ENCODE measurements at places on chromosomes 2 and 18.

GRCh38 chr2:6724605-6725140 is 141.0 kb downstream of the CMPK2 start:
- DNase-seq: no peak

- no peak for DNase-seq
Observed at GRCh38 chr2:218822622-218823021, 9.0 kb downstream of the PRKAG3 start.

DNA sequence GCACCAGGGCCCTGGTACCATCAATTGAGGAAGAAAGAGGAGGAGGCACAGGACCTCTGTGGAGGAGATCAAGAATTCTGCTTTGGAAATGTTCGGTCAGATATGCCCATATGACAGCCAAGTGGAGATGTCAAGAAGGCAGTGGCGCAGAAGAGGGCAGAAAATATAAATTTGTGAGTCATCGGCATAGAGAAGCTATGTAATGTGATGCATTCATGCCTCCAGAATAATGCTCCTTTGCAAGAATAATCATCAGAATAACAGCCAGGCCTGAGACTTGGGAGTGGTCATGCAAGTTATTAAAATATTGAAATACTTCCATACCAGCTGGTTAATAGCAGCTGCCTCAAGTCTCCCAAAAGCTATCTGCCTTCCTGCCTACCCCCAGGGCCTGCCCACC is 32.1 kb upstream of the SCG2 start:
- no peak for DNase-seq

DNA sequence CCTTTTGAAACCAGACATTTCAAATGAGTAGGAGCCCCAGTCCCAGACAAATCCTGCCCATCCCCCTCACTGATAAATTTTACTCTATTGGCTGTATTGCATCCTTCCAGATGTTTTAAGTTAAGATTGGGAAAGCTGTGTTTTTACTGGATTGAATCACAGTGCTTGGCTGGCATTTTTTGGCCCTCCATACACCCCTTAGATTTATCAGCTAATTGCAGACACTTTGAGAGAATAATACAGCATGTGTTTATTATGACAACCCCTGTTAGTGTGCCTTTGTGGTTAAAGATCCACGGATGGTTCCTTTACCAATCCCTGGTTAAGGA is 74.9 kb downstream of the ANTXR1 start:
- DNase-seq: no peak

GRCh38 chr2:173452416-173452815 is 97.7 kb downstream of the CDCA7 start:
- DNase-seq: no peak

DNA sequence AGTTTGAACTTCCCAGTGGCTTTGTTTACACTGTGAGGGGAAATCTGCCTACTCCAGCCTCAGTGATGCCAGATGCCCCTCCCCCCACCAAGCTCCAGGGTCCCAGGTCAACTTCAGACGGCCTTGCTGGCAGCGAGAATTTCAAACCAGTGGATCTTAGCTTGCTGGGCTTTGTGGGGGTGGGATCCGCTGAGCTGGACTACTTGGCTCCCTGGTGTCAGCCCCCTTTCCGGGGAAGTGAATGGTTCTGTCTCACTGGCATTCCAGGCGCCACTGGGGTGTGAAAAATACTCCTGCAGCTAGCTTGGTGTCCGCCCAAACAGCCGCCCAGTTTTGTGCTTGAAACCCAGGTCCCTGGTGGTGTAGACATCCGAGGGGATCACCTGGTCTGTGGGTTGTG is 70.0 kb upstream of the NEUROD1 start:
- DNase-seq: no peak

DNA sequence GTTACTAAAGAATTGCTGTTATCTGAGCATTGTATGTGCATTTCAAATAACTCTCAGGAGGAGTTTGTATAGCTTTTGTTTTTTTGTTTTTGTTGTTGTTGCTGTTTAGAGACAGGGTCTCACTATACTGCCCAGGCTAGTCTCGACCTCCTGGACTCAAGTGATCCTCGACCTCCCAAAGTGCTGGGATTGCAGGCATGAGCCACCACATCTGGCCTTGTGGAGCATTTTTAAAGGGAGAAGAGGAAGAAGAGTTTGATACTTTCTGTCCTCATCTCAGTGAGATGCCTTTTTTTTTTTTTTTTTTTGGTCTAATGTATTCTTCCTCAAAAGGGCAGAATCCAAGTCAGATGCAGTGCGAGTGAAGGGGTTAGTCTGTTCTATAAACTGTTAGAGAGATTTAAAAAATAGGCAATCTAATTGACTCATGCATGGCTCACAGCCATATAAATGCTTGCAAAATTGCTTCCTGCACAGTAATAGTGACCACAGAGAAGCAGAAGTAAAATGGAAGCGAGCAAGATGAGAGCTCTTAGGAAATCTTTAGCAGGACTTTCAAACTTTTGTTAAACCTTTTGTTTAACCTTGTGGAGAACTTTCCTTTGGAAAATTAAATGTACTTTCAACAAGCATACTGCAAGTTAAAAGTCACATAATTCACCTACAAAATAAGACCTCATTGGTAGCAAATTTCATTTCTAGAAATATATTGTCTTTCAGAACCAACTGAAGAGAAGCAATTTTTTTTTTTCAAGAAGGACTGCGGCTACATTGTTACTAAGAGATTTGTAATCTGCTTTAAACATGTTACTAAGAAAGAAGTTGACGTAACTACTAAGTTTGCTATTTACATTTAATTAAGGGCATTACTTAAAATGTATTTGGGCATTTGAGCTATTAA is 52.3 kb upstream of the ROCK1 start:
- no peak for DNase-seq

- no peak for DNase-seq
Observed at GRCh38 chr2:100038011-100038410, 104.4 kb downstream of the AFF3 start.

- DNase-seq: no peak
Observed at GRCh38 chr2:149400997-149401396, 70.6 kb downstream of the LYPD6 start.

DNA sequence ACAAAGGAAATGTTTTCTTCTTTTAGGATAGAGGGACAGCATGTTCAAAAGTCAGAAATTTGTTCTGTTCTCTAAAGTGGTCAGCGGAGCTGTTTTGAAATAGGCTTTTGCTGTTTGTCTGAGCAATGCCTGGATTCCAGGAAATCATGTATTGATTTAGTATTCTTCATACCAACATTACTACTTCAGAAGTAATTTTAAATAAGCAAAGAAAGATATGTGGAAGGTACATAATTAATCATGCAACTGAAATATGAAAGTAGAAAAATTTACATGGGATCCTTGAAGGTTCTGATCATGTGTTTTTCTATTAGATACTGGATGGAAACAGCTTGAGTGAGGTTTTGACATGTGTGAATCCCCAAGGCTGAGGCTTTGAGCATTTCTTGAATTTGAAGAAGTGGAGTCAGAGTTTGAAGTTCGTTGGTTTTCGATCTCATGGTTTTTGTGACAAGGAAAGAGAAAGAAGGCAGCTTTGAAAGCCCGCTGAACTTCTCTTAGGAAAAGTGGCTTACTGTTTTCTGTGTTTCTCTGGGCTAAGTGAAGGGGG is 220.0 kb downstream of the LDLRAD4 start:
- no peak for DNase-seq

DNA sequence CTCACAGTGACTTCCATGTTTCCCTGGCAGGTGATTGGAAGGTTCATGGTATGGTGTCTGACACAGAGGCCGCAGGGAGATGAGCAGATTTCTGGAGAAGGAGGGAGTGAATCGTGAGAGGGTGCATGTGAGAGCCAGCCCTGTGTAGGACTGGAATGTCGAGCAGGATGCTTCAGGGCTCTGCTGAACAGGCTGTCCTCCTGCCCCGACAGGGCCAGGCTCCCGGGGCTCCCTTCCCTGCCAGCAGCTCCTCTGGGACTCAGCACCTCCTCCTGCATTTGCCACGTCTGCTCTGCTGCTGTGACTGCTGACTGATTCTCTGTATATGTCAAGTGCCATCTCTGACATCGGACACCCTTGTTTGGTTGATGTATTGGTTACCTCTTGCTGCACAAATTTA is 38.5 kb upstream of the INHBB start:
- no peak for DNase-seq

DNA sequence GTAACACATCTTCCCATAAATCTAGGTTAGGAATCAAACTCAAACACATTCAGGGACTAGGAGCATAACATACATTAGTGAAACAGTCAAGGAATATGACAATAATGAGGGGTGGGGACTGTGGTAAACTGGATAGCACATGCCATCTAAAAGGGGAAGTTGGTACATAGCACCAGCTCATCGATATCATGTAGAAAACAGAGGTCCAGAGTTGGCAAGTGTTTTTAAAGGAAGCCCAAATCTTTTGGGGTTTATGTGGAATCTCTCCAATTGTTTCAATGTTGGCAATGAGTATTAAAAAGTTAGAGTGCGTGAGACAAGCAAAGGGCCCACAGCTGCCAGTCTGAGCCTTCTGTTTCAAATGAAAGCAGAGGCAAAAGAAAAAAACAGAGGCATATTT is 24.4 kb downstream of the KLF7 start:
- DNase-seq: no peak

DNA sequence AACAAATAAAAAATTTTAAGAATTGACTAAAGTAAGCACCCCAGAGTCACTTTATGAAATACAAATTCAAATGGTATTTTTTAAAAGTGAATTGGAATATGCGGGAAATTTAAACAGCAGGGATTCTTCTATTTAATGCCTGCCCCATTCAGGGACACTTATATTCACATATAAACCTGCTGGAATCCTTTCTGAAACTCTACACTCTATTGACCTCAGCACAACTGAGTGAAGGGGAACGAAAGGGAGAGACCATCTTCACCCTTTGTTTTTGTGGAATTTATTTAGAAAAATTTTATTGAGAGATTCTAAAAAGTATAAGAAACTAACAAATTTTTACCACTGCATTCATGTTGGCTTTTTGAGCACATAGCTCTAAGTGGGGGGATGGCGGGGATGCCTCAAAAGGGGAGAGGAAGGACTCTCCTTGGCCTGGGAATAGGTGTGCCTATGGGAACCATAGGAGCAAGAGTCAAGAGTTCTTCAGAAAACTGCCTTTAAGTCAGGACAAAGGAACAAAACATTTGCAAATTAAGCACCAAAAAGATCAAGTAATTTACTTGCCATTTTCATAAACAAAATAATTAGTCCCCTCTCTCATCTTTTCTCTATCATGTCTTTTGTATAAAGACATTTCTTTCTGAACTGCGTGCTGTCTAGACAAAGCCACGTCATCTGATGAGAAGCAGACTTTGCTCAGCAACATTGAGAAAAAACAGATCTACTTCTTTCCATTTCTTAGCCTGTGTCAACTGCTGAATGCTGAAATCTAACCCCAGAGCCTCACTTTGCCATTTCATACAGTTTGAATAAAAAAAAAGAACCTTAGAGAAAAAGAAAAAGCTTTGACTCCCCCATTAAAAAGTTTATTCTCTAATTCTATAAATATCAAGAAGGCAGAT is 21.6 kb upstream of the FLACC1 start:
- DNase-seq: no peak

- DNase-seq: no peak
Observed at GRCh38 chr18:49100226-49100968, 149.6 kb upstream of the SMAD7 start.

Data from activated T-cell treated with anti-CD3 and anti-CD28 coated beads for 48 hours (primary cell).